ENCODE measurements at places on chromosomes 5 and 9.

DNA sequence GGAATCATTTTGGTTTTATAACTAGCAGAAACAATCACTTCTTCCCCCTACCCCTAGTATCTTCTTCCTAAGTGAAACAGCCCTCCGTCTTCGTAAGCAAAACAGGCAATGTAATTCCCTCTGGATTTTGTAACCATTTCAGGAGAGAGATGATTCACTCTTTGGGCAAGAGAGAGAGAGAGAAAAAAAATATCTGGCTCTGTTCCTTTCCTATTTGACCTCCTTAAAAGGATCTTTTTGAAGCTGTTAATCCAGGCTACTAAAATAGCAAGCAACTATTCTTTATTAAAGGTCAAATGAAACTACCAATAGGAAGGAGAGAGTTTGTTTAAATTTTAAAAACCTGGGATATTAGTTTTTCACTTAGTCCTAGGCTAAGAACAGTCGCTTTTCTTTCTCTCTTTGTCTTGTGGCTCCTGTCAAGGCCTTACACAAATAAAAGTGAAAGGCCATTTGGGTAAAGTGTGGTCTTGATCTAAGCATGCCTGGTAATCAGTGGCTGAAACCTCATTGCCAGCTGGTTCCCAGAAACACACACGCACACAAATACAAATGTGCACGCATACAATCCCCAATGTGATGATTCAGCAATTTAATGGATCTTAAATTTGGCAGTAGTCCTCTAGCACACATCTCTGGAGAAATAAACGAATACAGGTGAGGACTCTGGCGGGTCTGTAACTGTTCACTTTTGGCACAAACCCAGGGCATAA is 70.2 kb downstream of the PRUNE2 start:
- peak; percentile 89 for DNase-seq

- DNase-seq: no peak
Measured at GRCh38 chr5:18067615-18068014, 433.4 kb downstream of the TAF11L14 start.

DNA sequence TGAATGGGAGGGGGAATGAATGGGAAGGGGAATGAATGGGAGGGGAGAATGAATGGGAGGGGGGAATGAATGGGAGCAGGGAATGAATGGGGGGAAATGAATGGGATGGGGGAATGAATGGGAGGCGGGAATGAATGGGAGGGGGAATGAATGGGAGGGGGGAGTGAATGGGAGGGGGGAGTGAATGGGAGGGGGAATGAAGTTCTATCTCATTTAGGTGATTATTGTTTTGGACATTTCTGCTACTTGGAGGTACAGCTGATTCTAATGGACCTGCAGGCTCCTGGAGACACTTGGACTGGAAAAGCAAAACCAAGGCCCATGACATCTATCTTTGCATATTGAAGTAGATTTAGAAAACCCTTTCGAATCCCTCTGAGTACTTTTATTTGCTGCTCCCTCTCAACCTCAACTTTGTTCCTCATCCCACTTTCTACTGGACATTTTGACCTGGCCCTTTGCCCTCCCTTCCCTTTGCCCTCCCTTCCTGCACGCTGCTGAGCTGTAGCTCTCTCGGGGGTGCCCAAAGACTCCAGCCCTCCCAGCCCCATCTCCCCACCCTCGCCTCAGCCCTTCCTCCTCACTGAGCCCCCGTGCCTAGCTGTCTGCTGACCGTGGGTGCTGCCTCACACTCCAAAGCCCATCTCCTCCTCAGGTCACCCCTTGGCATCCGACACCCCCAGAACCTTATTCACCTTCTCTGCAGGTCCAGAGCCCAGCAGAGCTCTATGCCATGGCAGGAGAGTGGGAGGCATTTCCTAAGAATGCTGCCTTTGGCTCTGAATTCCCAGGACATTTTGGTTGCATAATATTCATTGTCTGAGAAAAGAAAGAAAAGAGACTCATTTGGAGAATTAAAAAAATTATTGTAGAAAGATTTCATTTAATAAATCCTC is 19.9 kb upstream of the LPCAT1 start:
- DNase-seq: no peak

DNA sequence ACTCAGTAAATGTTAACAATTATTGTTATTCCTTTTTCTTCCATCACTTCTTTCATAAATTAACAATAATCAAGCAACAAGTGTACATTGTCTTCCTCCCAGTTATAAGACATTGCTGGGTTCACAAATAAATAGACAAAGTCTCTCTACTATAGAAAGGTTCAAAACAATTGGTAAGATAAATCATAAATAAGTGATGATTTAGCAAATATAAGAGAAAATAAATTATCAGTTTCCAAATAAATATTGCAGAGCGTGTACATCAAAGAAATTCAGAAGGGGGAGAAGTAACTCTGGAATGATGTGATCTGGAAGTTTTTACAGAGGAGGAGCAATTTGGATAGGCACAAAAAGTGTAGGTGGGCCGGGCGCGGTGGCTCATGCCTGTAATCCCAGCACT is 114.2 kb downstream of the BASP1 start:
- no peak for DNase-seq

GRCh38 chr5:156328161-156328560 is 1.2 kb downstream of the SGCD start:
- peak; percentile 16 for DNase-seq

DNA sequence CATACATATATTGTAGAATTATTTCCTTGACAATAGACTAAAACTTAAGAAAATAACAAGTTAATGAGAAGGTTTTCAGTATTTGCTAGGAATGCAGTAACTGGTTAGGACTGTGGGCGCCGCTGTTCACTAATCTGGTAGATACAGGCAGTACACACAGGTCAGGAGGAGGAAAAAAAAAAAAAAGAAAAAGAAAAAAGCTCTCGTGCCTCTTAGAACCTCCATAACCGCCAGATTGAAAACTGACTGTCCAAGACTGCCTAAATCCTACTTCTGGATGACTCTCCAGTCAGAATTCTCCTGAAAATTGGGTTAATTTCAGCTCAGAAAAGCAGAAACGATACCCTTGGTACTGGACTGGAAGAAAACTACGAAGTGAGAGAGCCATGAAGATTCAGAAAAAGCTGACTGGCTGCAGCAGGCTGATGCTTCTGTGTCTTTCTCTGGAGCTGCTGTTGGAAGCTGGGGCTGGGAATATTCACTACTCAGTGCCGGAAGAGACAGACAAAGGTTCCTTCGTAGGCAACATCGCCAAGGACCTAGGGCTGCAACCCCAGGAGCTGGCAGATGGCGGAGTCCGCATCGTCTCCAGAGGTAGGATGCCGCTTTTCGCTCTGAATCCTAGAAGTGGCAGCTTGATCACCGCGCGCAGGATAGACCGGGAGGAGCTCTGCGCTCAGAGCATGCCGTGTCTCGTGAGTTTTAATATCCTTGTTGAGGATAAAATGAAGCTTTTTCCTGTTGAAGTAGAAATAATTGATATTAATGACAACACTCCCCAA is at the start of gene PCDHGA1:
Gene PCDHGA1 (plus strand): TSS at position 216 of the 782 bp plus-strand sequence.
- peak; percentile 71 for DNase-seq

GRCh38 chr9:10930081-10930480 is 317.3 kb upstream of the PTPRD start:
- DNase-seq: no peak

DNA sequence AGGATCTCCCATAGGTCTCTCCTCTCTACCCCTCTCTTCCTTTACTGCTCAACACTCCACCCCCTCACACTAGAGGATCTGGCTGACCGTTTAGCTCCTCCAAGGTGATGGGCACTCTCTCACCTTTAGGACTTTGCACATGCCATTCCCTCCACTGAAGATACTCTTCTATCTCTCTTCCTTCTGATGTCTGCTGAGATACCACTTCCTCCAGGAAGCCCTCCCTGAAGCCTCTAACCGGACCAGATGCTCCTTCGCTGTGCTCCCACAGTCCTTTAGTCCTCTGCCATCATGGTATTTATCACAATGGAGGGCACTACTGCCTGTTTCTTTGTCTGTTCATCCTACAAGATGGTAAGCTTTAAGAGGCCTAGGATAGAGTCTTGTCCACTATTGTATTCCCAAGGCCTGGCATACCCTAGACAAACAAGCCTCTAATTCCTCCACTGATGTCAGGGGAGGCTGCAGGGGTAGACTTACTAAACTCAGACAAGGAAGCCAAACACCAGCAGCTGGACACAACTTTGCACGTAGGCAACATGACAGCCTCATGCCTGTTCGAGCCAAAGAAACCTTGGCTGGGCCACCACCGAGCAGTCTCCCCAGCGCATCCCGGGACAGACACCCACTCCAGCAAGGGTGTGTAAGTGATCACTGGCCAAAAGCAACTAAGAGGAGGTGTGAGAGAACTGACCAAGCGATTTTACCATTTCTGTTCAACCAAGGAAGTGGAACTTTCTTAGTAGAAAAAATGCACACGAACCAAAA is 20.2 kb downstream of the ORM2 start:
- no peak for DNase-seq

DNA sequence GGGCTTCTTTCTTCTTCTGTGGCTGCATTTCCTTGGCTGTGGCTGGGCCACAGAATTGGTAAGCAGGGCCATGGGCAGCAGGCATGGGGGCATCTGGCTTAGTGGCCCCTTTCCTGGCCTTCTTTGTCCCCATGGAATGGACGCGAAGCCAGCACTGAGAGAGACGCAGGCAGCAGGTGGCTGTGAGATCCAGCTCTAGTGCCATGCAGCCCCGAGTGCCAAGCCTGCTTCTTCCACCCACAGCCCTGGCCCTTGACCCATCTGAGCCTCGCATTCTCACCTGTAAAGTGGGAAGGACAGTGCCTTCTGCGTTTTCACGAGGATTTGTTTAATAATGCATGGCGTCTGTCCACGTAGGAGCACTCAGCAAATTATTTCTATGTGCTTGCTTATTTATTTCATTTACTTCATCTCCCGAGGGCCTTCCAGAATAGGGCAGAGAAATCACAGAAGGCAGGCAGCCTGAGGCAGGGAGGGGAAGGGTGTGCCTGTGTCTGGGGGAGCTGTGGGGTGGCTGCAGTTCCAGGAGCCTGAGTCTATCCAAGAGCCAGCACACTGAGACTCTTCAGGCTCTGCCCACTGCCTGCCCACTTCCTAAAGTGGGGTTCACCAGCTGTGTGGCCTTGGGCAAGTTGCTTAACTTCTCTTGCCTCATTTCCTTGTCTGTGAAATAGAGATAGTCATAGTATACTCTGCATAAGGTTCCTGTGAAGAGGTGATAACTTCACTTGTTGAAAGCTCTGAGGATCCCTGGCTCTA is 55.2 kb downstream of the NTNG2 start:
- no peak for DNase-seq

DNA sequence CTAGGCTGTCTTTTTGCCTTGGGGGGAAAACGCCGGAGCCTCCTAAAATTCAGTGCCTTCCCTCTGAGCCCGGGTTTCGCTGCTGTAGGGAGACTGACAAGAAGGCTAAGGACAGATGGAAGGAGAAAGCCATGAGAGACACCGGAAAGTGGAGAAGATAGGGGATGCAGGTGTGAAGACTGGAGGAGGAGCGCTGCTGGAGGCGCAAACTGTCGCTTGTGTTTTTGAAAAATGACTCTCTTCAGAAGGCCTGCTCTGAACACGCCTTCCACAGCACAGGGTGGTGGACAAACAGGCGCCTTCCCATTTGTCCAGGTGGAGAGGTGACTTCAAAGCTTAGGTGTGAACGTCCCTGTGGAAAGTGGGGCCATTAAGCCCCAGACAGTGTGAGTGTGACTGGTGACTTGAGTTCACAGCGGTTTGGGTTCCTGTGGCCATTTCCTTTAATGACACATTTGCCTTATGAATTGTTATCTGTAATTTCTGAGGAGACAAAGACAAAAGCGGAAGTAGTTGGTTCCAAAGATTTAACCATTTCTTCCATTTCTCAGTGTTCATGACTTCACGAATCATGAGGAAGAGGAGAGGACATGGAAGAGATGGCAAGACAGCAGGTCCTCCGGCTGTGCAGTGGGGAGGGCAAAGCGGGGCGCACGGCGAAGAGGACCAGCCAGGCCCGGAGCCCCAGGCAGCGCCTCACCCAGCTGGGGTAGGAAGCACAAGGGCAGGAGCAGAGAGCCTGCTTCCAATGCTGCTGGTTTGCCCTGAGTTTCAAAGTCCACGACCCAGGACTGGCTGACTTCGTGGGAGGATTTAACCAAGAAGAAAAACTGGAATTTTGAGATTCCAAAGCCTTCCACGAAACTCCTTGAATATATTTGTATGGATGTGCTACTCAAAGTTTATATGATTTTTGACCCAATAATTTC is 27.8 kb upstream of the SEMA4D start:
- no peak for DNase-seq

GRCh38 chr9:118954857-118955256 is 414.4 kb downstream of the BRINP1 start:
- no peak for DNase-seq

GRCh38 chr5:160092514-160092913 is 26.7 kb downstream of the PWWP2A start:
- no peak for DNase-seq

- DNase-seq: no peak
Measured at GRCh38 chr9:108012886-108013665, 523.5 kb upstream of the KLF4 start.

GRCh38 chr5:10126900-10127299 is 122.8 kb downstream of the ATPSCKMT start:
- no peak for DNase-seq

- DNase-seq: no peak
Measured at GRCh38 chr5:57119031-57119430, 54.8 kb upstream of the GPBP1 start.

All from EH (cell line).